ENCODE measurements at places on chromosomes 2 and 18. TPM values are rescaled to one million over a fixed set of nuclear protein-coding genes. Genes with fewer than 3 reads are reported as not detected.

DNA sequence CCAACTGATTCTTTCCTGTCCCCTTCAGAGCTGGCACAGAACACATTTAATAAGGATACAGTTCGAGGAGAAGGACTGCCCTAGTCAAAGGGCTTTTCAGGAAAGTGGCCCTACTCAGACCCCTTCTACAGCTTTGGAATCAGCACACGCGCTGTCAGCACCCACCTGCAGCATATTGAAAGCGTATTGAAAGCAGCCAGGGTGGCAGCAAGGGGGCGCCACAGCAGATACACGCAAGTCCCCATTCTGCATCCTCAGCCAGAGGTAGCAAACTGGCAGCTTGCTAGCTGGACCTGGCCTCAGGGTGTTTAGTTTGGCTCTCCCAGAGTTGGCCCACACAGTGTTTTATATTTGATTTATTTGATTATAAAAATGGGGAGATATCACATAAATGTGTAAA, 101.0 kb upstream of the NT5C1B start:
- H3K27me3 ChIP-seq: no peaks in the 10 kb centered on the region
- H3K27ac ChIP-seq: no peak overlapping the region
- H3K36me3 ChIP-seq: no peaks in the 10 kb centered on the region
- no peak overlapping the region for H3K4me3 ChIP-seq

Gene UGT1A3
- total RNA-seq: not detected

DNA sequence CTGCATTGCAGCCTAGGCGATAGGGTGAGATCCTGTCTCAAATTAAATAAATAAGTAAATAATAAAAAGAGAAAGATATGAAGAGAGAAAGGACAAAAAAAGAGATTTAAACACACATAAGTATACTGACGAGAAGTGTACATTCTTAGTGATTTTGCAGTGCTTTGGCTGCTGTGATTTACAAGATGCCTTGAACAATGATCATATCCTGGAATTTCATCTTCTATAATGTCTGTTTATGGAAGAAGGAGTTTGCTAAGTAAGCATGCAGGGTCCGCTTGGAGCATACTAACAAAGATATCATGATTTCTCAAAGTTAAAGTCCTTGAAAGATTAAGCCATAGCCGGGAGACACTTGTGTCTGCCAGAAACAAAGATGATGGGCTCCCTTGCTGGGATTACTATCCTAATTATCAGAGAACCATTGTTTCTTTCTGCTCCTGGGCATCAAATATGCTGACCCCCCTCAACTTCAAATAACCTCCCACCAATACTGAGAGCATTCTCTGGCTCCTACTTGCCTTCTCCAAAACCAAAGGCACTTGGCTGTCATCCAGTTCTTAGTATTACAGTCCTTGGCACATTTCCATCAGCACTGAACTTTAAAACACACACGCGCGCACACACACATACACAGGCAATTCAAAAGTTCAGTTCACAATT, 47.5 kb upstream of the STAM2 start:
- no peak overlapping the region for H3K4me3 ChIP-seq
- DNase-seq: peak; percentile 99
- no peaks in the 10 kb centered on the region for H3K36me3 ChIP-seq
- no peak overlapping the region for H3K27ac ChIP-seq
- H3K4me1 ChIP-seq: peaks cover 30% of the 10 kb centered on the region
- H3K27me3 ChIP-seq: no peaks in the 10 kb centered on the region

Gene SP140L
- total RNA-seq: 30.3 TPM

Gene PTPRN
- total RNA-seq: 0.21 TPM

- H3K4me3 ChIP-seq: no peak overlapping the region
- no peak for DNase-seq
- no peaks in the 10 kb centered on the region for H3K36me3 ChIP-seq
These were observed 34.7 kb downstream of the ONECUT2 start for GRCh38 chr18:57469884-57470283.

- DNase-seq: no peak
- no peak overlapping the region for H3K27ac ChIP-seq
- H3K36me3 ChIP-seq: no peaks in the 10 kb centered on the region
- H3K27me3 ChIP-seq: peaks cover 2% of the 10 kb centered on the region
- no peak overlapping the region for H3K4me3 ChIP-seq
- H3K4me1 ChIP-seq: peaks cover 2% of the 10 kb centered on the region
These were observed 128.4 kb downstream of the KLHL29 start for GRCh38 chr2:23513245-23513871.

DNA sequence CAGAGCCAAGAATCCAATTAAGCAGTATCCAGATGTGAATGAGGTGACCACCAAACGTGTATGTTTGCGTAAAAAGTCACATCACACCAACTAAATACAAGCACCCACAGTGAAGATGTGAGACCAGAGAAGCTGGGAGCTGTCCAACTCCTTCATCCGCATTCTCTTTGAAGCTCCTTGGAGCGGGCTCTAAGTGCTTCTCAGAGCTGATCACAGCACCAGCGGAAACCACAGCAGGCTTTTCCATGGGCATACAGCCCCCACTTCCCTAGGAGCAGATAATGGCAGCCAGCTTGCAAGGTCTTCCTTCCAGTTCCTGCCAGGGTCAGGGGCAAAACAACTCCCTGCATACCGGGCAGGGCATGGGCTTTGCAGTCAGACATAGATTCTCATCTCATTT, 36.4 kb downstream of the REEP1 start:
- no peak overlapping the region for H3K4me3 ChIP-seq
- no peaks in the 10 kb centered on the region for H3K36me3 ChIP-seq
- H3K27ac ChIP-seq: no peak overlapping the region
- peaks cover 15% of the 10 kb centered on the region for H3K4me1 ChIP-seq

GRCh38 chr18:76394780-76395476, 100.1 kb downstream of the ZNF516 start:
- H3K27me3 ChIP-seq: no peaks in the 10 kb centered on the region
- DNase-seq: no peak
- no peak overlapping the region for H3K4me3 ChIP-seq

Gene FAM161A
- total RNA-seq: 3.7 TPM

Gene TBR1
- total RNA-seq: not detected

Gene HOXD9
- 0.65 TPM for total RNA-seq

Gene GATA6
- 32.1 TPM for total RNA-seq

Gene GREB1
- 3.3 TPM for total RNA-seq

DNA sequence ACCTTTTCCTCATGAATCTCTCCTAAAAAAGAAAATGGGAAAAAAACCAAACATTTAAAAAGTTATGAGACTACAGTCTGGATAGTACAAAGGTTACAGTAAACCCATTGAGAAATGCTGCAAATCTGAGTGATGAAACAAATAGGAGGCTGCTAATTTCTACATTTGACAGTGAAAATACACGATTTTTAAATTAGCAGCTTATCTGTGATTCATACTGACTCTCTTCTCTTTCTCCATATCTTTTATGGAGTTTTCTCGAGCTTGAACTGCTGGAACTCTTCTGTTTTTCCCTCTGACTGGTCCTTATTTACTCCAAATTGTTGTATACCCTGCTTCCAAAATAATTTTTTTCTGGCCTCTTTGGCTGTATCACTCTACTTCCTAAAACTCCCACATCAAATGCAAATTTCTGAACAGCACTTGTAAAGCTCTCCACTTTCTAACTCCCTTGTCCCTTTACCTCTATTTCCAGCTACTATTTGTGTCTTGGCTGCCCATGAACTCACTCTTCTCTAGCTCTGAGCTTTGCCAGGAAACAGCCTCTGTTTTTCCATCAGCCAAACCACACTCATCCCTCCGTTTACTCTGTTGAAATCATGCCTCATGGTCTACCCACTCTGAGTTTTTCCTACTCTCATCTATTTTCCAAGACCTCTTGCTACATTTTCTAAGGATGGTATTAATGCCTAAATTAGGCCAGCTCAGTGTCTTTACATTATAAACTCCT, 73.7 kb downstream of the RBMS1 start:
- H3K36me3 ChIP-seq: no peaks in the 10 kb centered on the region
- H3K4me1 ChIP-seq: peaks cover 6% of the 10 kb centered on the region
- H3K27ac ChIP-seq: peak overlapping the region; percentile 71
- H3K4me3 ChIP-seq: no peak overlapping the region
- no peaks in the 10 kb centered on the region for H3K27me3 ChIP-seq
- DNase-seq: no peak

- DNase-seq: no peak
- no peak within 1 kb of the TSS for H3K4me3 ChIP-seq
- no peaks in the 10 kb centered on the region for H3K36me3 ChIP-seq
- peaks cover 3% of the 10 kb centered on the region for H3K4me1 ChIP-seq
These were observed at the start of gene NGEF for GRCh38 chr2:233013027-233013461. Gene NGEF (minus strand): TSS chr2:233013256. CDS start chr2:232974890, 38,366 bp downstream.

Gene TXNDC2
- total RNA-seq: 0.12 TPM

DNA sequence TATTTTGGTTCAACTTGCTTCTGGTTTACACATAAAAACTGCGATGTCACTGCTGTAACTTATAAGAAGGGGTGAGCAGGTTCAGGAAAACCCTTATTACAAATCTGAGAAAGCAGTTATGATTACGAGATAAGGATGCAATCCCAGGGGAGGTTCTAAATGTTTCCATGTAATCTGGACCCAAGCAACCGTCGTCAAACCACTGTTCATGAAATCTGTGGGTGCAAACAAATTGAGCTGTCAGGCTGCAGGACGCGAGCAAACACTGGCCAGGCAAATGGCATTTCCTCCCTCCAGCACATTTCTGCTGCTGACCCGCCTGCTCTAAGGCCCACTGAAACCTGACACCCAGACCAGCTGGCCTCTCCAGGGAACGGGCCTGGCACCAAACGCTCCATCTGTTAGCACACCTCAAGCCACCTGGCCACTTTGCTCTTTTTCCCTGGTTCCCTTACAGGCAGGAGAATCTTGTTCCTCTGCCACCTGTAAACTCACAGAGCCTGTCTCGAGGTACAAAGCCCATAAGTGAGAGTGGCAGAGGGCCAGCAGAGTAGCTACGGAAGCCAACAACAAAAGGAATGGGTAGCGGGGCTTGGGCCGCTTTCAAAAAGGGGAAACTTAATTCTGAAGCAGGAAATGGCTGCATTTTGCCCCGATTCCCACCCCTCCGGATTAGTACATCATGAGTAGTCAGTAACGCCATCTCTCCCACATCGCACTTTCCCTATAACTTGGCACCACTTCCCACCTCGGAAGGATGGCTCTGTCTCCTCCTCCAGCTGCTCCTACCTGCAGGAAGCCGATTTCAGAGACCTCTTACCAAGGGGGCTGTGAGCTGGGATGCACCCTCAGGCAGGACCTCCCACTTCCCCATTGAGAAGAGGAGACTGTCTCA, 26.5 kb downstream of the CRACDL start:
- H3K36me3 ChIP-seq: no peaks in the 10 kb centered on the region
- no peak overlapping the region for H3K4me3 ChIP-seq
- peaks cover 34% of the 10 kb centered on the region for H3K4me1 ChIP-seq
- H3K27me3 ChIP-seq: no peaks in the 10 kb centered on the region
- H3K27ac ChIP-seq: no peak overlapping the region
- peak; percentile 90 for DNase-seq

- DNase-seq: no peak
- no peaks in the 10 kb centered on the region for H3K27me3 ChIP-seq
- H3K36me3 ChIP-seq: no peaks in the 10 kb centered on the region
- peaks cover 4% of the 10 kb centered on the region for H3K4me1 ChIP-seq
- H3K27ac ChIP-seq: no peak overlapping the region
- no peak overlapping the region for H3K4me3 ChIP-seq
These were observed 45.4 kb upstream of the EHBP1 start for GRCh38 chr2:62660087-62660486.

Gene ZNF24
- 45.5 TPM for total RNA-seq

GRCh38 chr2:197144183-197144582, 166.4 kb downstream of the ANKRD44 start:
- H3K36me3 ChIP-seq: no peaks in the 10 kb centered on the region
- H3K27me3 ChIP-seq: no peaks in the 10 kb centered on the region
- no peak overlapping the region for H3K4me3 ChIP-seq
- peaks cover 7% of the 10 kb centered on the region for H3K4me1 ChIP-seq
- H3K27ac ChIP-seq: no peak overlapping the region
- no peak for DNase-seq
